WERI-Rb-1 (cell line): ENCODE measurements at places on chromosomes 3 and 15.
A peak's percentile ranks its signal among the peaks of the same experiment; 100 is the strongest.

GRCh38 chr3:42403737-42404136 is 6.7 kb downstream of the LYZL4 start:
- DNase-seq = no peak

- no peak for DNase-seq
Observed at GRCh38 chr15:34079904-34080303, 21.8 kb downstream of the EMC7 start.

DNA sequence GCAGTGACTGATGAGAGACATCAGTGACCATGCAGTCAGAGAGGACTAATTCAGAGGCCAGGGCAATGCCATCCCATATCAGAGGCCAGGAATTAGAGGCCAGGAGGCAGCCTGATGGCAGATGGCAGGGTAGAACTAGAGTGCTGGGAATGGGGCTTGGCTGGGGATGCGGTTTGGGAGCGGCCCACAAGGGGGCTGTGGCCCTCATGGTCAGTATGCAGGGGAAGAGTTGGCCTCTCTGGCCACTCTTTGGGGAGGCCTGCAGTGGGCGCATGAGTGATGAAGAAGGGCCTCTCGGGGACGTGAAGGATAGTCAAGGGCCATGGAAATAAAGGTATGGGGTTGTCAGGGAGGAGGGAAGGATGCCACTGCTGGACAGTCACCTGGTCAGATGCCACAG is 101.7 kb downstream of the EEFSEC start:
- DNase-seq = no peak

DNA sequence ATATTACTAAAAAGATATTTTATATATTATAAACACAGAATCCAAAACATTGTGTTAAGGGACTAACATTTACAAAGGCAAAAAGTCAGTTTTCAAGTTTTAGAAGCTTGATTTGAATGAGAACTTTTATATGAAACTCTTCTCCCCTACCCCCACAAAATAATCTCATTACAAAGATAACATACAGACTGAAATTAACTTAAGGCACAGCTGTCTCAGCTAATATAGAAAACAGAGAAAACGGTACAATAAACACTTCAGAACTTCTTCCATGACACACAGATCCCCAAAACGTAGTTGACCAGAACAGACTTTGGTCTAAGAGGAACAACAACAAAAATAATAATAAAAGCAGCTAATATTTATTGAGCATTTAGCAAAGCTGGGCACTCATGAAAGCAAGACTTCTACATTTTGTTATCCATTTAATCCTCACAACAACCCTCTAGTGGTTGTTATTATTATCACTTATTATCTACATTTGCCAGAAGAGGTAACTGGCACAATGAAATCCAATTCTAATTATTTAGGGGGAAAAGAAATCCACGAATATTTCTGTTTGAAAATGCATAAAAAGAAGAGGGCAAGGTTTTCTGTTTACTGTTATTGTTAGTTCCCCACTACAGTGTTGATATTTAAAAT is 68.1 kb downstream of the PFN2 start:
- no peak for DNase-seq

- DNase-seq = no peak
Observed at GRCh38 chr3:106029954-106030626, 161.3 kb upstream of the CBLB start.

GRCh38 chr15:52481915-52482314 is 46.8 kb downstream of the MYO5A start:
- DNase-seq = no peak

DNA sequence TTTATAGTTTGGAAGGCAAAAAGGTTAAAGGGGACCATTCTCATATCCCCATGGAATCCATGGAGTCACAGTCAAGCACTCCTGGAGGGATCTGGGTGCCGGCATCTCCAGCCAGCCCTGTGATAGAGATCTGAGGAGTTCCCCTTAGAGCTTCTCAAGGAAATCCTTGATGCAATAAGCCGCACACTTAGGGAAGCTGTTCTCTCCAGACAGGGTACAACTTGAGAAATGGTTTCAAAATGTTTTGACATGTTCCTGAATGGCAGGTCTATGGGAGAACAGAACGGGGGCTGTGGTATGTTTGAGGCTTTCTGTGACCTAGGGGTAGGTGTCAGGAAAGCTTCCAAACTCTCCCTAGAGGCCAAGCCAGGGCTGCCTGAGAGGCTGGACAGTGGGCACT is 292.9 kb downstream of the TLE3 start:
- DNase-seq = no peak

- DNase-seq = peak; percentile 14
Observed at GRCh38 chr3:186425788-186426730, 64.0 kb upstream of the DGKG start.

DNA sequence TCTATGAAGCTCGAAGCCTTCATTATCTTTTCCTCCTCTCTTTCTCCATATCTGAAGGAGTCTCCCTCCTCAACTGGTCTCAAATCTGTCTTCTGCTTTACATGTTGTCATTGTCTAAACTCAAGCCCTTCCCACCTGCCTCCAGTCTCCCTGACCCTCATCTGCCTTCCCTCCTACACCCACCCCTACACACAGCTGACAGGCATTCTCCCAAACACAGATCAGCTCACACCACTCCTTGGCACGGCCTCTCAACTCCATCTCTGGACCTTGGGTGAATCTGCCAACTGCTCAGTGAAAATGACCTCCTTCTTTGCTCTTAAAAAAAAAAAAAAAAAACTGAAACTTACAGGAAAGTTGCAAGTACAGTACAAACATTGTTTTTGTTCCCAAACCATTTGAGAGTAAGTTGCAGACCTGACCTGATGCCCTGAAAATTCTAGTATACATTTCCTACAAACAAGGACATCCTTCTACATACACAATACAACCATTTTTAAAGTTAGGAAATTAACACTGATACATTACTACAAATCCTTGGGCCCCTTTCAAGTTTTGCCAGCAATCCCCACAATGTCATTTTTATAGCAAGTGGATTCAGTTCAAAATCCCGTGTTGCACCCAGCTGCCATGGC is 49.4 kb upstream of the UBE2E1 start:
- no peak for DNase-seq

DNA sequence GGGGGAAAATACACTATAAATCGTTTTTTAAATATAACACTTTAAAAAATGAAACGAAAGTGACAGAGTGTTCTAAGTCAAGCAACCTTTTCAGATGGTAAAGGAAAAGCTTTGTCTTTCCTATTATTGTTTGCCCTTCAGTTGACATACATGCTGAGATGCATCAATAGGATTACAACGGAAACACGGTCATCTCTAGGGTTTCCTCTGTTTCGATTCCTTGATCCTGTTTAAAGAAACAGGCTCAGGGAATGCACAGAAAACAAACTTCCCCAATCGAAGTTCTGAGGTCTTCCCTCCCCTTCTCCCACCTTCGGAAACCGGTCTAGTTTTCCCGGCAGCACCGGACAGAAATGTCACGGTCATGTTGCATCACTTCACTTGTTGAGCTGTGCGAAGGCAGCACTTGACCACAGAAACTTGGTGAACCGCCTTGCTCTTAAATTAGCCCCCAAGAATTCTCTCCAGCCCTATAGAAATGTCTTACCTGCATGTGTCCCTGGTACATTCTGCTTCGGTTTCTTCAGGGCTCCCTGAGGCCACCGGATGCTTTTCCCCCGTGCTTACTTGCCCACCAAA is 556 bp downstream of the PEX5L start:
- DNase-seq = no peak

- DNase-seq = peak; percentile 88
Observed at GRCh38 chr3:129106320-129106719, 15.3 kb downstream of the RAB43 start.

DNA sequence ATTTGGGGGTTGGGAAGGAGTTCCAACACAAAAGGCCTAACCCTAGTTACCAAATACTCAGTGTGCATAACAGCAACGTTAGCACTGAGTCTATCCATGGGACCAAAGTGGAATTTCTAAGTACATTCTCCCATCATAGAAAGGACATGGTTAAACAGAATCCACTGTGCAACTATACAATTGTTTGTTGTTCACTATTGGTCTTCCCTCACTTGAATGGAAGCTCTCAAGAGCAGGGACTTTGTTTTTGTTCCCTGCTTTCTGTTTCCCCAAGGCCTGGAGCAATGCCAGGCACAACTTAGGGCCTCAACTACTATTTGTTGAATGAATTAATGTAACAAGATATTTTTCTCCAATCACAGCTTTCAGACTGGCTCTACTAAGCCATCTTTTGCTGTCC is 25.6 kb downstream of the COL8A1 start:
- DNase-seq = no peak

GRCh38 chr3:56806407-56806806 is 4.7 kb upstream of the ARHGEF3 start:
- DNase-seq = peak; percentile 76

DNA sequence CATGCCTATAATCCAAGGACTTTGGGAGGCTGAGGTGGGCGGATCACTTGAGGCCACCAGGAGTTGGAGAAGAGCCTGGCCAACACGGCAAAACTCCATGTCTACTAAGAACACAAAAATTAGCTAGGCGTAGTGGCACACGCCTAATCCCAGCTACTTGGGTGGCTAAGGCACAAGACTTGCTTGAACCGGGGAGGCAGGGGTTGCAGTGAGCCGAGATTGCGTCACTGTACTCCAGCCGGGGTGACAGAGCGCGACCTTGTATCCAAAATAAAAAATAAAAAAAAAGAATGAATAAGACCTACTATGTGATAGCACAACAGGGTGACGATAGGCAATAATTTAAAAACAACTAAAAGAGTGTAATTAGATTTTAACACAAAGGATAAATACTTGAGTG is 3.5 kb downstream of the XRN1 start:
- no peak for DNase-seq

GRCh38 chr3:159263750-159264553 is 462.1 kb downstream of the MFSD1 start:
- peak; percentile 20 for DNase-seq

- no peak for DNase-seq
Observed at GRCh38 chr3:149474250-149474817, at the start of gene TM4SF4. TSS of gene TM4SF4 (plus strand) at chr3:149474697. CDS start at chr3:149474878, 181 bp downstream.

GRCh38 chr3:53120336-53120735 is 9.9 kb downstream of the RFT1 start:
- no peak for DNase-seq

- DNase-seq = no peak
Observed at GRCh38 chr3:82891028-82891427, 1129.6 kb upstream of the GBE1 start.

GRCh38 chr3:15591242-15591641 is 10.1 kb downstream of the HACL1 start:
- no peak for DNase-seq

GRCh38 chr15:75008629-75009326 is 13.4 kb downstream of the SCAMP5 start:
- no peak for DNase-seq

- peak; percentile 39 for DNase-seq
Observed at GRCh38 chr3:55718074-55718473, 231.0 kb upstream of the WNT5A start.

DNA sequence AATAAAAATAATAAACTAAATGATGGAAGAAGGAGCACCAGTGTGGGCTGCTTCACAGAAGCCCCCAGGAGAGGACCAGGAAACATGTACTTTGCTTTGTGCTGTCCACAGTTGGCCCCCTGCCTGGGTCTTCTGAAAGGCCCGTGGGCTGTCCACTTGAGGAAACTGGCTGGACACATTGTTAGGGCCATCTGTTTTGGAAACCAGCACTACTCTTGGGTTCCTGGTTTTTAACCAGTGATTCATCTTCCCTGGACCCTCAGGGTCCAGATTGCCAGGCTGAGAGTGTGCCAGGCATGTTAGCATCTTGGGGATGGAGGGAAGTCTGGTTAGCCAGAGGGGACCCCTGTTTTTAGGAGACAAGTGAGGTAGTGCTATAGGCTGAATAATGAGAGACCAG is 297.2 kb upstream of the C2CD4B start:
- DNase-seq = no peak
